Activated T-helper 1 cell treated with anti-CD3 and anti-CD28 coated beads, Interleukin-2, amount 50 U/mL, for 16 hours (primary cell): ENCODE measurements at places on chromosomes 3 and 15.

- no peak for DNase-seq
These were observed 589 bp upstream of the GPR27 start for GRCh38 chr3:71752831-71753700.

- no peak for DNase-seq
These were observed 22.1 kb downstream of the CNTN3 start for GRCh38 chr3:74592359-74592758.

DNA sequence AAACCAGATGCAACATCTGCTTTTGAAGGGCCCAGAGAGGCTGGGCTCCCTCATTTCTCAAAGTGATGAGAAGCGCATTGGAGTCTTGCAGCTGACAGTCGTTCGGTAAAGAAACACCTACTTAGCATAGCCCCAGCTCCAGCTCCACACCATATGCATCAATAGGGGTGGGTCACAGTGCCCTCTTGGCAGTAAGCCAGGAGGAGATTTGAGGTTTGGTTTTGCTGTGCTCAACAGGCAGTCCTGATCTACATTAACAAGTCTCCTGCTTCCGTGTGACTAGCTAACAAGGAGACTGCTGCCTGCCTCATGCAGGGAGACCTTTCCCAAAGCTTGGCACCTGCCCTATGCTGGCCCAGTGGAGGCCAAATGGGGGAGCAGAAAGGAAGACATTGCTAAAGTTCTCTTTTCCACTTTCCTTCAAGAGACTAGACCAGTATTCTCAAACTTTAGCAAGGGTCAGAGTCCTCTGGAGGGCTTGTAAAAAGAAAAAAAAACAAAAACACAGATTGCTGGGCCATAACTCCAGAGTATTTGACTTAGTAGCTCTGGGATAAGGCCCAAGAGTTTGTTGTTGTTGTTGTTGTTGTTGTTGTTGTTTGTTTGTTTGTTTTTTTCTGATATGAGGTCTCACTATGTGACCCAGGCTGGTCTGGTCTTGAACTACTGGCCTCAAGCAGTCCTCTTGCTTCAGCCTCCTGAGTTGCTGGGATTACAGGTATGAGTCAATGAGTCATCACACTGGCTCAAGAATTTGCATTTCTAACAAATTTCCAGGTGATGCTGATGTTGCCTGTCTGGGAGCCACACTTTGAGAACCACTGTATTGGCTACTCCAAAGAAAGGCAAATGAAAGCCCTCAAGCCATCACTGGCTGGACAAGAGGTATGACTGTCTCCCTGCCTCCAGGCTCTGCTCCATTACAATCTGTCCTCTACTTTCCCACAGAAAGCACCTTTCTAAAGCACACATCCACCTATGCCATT is 294.9 kb downstream of the RORA start:
- no peak for DNase-seq

DNA sequence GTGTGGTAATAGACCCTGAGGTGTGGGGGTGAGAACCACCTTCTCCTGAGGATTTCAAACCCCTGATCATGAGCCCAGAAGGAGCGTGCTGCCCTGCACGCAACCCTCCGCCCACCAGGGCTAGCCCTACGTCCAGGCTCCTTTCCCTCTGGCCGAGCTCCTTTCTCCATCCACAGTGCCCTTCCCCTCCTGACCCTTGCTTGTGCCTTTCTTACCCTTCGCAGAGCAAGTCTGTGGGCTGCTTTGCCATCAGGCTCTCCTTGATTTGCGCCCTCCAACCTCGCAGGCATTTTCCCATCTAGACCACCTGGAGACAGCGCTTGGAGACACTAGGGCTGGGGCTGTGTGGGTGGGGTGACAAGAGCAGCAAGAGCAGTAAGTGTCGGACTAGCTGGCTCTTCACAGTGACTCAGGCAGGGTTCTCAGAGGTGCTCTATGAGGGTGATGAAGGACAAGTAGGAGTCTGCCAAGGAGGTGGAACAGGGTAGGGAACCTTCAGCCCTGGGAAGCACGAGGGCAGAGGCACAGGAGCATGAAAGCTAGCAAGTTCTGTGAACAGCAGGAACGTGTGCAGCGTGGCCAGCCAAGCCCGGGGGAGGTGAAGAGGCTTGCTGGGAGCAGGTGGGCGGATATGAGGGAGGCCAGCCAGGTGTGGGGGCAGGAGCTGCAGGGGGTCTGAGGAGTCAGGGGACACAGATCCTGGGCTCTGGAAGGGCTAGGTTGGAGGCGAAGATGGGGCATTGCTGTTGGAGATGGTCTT is 2.5 kb upstream of the SLC38A3 start:
- DNase-seq, result no peak

DNA sequence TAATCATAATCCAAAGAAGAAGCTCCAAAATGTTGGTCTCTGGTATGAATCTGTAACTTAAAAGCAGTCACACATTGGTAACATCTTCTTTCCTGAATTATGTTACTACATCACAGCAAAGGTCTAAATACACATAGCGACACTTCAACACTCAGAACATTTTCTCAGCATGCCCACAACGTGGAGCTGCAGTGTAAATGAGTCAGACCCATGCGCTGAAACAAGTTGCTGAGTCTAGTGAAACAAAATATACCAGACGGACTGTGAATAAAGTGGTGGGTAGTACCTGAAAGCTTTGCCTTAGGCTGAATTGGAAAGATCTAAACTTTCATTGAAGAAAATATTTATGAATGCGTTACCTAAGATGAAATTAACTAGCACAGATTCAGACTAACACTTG is 33.2 kb upstream of the GOLGA8B start:
- no peak for DNase-seq

DNA sequence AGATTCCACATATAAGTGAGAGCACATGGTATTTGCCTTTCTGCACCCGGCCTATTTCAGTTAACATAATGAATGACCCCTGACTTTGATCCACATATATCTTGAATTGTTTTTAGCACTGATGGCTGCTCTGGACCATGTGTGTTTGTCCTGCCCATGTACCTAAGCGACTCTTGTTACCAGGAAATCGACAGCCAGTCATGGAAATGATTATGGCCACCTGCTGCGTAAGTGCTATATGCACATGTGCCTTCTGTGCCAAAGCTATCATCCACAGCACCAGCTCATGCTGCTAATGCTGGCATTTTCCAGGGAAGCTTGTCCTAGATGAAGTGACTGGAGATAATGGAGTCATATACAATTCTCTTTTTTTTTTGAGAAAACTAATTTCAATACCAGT is 103.7 kb downstream of the PEX5L start:
- DNase-seq, result no peak

DNA sequence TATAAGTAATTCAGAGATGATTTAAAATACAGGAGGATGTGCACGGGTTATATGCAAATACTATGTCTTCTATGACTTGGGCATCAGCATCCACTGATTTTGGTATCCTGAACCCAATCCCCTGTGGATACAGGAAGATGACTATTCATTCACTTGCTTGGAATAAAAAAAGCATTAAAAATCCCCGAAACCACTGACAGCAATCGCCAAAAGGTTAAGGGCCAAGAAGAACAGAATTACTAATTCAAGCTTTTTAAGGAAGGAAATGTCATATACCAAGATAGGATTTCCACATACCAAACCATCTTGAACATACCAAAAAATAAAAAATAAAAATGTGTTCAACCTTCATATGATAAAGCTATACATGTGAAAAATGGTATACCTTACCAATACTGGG is 93.7 kb downstream of the DLG1 start:
- no peak for DNase-seq

DNA sequence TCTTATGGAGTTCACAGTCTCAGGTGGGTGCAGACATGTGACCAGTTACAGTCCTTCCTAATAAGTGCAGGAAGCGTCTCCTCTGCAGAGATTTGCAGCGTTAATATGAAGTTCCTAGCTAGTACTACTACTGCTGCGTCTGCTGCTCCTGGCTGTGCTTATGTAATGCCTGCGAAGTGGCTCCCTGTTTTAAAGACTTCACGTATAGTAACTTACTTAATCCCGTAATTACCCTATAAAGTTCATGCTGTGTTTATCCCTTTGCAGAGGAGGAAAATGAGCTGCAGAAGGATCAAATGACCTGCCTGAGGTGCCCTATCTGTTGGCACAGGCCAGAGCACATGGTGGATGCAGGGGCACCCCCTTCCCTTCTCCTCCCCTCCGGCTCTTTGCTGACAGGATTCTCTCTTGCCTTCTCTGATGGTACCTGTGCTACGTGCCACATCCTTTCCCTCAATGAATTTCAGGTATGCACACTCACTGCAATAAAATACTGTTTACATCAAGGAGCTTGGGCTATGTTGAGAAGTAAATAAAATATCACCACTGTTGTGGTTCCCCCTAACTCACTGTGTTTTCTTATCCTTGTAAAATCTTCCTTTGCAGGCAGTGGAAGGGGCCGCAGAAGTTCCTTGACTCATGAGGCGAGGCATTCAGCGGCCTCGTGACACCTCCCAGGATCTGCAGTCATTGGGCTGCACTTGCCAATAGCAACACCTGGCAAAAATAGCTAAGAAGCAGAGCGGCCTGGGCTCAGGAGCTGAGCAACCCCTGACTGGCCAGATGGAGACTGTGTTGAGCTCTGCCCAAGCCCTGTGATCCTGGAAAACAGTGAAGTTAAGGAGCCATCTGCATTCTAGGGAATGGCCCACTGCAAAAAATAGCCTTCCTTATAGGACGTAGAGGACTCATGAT is 188.9 kb upstream of the ATP10A start:
- DNase-seq, result no peak

DNA sequence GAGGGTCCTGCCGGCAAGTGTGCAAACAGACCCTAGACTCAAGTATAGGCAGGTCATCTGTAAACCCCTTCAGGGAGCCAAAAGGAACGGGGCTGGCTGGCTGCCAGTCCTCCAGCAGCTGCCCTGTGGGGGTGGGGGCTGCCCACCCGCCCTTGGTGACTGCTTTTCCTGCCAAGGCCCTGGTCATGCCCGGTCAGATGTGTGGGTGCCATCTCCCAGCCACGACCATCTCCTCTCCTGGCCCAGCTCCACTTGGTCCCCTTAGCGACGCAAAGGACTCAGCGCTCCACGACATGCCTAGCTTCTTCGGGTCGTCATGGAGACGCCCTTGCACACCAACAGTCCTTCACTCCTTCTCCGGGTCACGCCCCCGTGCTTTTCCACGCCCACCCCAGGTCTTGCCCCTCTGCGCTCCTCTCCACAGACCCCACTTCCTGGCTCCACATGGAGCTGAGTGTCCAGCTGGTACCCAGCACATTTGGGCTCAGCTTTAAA is 2.4 kb downstream of the MUC4 start:
- no peak for DNase-seq

GRCh38 chr15:85073556-85074194 is 92.0 kb downstream of the PDE8A start:
- no peak for DNase-seq

DNA sequence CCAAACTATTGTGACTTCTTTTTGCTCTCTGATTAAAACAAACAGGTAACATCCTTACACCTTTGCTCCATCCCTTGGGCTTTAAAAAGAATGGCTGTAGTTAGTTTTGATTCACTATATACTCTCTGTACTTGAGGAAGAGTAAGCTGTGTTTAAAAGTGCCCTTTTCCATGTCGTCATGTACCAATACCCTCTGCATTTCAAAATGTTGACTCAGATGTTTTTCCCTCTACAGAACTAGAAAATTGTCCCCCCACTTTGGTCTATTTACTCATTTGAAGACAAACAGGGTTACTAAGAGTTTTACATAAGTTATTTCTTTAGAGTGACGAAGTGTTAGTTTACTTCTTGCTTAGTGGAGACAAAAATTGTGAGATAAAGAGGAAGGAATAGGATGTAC is 62.7 kb downstream of the TASOR start:
- no peak for DNase-seq

DNA sequence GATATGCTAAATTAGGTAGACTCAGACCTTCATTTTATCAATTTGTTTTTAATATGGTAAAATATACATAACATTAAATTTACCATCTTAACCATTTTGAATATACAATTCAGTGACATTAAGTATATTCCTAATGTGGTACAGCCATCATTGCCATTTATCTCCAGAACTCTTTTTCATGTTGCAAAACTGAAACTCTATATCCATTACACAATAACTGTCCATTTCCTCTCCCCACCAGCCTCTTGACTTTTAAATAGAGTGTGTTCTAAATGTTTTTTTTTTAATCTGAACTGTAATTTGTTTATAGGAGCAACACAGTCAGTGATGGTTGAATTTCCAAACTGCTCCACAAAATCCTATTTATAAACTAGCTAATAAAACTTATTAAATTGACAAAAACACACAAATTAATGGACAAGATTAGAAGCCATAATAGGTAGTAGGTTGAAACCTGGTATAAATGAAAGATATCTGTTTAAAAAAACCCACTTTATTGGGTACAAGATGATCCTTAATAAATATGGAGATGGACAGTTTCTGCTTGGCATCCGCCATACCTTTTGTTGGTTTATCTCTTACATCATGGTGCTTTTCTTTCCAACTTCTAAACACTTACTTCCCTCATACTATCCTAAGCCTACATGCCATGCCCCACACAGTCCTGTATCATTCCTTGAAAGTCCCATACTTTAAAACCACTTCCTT is 142.4 kb downstream of the ZPLD1 start:
- DNase-seq, result no peak

DNA sequence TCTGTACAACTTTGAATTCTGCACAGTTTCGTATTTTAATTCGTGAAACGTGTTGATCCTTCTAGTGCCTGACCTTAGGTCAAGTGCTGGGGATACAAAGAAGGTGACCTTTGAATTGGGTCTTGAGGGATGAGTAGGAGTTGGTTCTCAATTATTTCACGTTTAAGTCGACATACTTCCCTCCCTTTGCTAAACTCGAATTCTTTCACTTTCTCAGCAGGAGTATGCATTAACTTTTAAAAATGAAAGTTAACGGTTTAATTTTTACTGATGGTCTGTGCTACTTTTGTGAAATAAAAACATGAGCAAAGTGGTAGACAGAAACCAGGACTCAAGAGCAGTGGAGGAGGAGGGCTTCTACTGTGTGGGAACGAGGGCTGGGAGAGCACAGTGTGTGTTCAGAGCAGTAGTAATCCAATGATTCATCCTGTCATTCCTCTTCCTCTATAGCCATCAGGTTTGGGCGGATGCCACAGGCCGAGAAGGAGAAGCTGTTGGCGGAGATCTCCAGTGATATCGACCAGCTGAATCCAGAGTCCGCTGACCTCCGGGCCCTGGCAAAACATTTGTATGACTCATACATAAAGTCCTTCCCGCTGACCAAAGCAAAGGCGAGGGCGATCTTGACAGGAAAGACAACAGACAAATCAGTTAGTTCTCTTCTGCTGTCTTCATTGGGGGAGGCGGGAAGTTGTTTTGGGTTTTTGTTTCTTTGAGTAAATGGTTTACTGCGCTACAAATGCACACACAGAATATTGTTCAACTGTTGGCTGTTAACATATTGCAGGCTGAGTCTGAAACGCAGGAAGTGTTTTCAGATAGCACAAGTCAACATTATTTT is 78.6 kb upstream of the TSEN2 start:
- no peak for DNase-seq

GRCh38 chr3:31592764-31593163 is 60.0 kb downstream of the STT3B start:
- no peak for DNase-seq

- no peak for DNase-seq
These were observed 767.7 kb upstream of the ALCAM start for GRCh38 chr3:104598848-104599511.

- DNase-seq, result no peak
These were observed 56.0 kb upstream of the ATP2B2 start for GRCh38 chr3:10561162-10561945.

GRCh38 chr3:160012108-160012507 is 23.5 kb downstream of the IL12A start:
- DNase-seq, result no peak

GRCh38 chr3:11509173-11510000 is 134.3 kb downstream of the VGLL4 start:
- DNase-seq, result no peak
